ENCODE measurements at places on chromosomes 5 and 9.

DNA sequence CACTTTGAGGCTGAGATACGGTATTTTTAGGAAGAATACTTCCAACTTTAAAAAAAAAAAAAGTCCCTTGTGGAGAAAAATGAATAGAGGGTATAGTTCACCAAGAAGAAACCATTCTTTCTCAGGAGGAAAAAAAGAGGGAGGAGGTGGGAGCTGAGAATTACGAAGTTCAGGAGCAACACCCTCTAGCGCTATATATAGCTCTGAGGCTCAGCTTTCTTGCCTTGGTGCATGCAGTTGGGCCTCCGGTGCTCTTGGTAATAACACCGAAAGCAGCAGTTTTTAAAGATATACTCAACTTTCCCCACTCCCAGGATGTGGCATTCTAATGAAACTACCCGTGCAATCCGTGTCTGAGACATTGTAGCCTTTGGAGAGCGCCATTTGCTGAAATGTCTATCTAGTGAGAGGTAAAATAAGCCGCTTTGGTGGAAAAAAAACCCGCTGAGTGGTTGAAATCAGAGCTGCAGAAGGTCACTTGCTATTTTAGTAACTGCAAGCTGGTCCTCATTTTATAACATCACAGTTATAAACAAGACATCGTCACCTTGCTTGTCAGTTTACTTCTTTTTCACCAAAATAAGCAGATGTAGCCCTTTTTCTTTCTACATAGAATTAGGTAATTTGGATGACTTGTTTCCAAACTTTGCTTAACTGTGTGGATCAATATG, 156.4 kb downstream of the RORB start:
- no peak for DNase-seq

- no peak for DNase-seq
Measured at GRCh38 chr9:95284162-95285080, 33.1 kb downstream of the FANCC start.

DNA sequence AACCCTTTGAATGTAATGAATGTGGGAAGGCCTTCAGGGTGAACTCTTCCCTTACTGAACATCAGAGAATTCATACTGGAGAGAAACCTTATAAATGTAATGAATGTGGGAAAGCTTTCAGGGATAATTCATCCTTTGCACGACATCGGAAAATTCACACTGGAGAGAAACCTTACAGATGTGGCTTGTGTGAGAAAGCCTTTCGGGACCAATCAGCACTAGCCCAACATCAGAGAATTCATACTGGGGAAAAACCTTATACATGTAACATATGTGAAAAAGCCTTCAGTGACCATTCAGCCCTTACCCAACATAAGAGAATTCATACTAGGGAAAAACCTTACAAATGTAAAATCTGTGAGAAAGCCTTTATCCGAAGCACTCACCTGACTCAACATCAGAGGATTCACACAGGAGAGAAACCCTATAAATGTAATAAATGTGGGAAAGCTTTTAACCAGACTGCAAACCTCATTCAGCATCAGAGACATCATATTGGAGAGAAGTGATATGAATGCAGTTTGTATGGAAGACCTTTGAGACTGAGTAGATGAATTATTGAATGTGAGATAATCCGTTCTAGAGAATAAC, 24.6 kb downstream of the ZNF454 start:
- no peak for DNase-seq

- no peak for DNase-seq
Measured at GRCh38 chr5:112338681-112339337, 80.3 kb downstream of the EPB41L4A start.

GRCh38 chr5:88251048-88251711, 17.5 kb downstream of the TMEM161B start:
- DNase-seq: no peak

DNA sequence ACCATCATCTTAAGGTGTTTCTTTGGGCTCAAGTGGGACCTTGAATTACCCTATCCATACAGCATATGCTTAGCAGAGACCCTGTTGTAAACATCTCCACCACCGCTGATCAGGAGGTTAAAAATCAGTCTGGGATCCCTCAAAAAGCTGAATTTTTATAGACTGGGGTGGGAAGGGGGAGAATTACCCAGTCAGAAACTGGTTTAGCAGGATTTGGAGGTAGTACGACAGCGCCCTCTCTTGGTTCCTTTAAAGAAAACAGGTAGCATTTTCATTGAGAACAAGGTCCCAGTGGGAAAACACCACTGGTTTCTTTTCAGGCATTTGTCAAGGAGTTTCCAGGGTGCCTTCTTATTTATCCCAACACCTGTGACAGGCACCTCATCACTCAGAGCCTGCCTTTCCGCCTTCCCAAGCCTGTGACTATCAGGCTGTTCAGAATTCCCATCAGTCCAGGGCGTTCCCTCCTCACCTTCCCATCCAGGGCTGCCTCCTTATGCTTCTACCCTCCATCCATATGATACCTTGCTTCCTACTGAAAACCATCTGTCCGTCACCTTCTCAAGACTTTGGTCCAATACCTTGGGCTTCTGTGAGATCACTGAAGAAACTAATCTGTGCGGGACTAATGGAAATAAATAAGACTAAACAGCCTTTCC, 203.8 kb upstream of the RAI14 start:
- no peak for DNase-seq

- DNase-seq: no peak
Measured at GRCh38 chr9:97705354-97705950, 8.3 kb upstream of the XPA start.

DNA sequence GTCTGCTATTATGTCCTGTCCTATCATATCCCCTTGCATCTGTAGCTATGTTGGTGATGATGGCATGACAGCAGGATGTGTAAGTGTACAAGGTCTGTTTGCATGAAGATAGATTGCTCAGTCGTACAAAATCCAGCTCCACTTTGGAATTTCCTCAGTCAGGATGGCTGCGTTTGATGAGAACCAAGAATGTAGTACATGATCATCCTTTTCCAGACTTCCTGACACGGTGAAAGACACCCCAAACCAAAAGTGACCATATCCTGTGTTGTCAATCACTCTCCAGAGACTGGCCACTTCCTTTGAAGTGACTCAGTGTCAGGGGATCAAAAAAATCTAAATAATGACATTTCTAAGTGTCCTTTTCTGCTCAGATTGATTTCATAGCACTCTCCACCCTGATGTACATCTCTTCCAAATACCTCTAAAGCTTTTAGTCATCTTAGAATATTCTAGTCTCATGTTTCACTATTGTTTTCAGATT, 213.4 kb downstream of the PLK2 start:
- DNase-seq: no peak

DNA sequence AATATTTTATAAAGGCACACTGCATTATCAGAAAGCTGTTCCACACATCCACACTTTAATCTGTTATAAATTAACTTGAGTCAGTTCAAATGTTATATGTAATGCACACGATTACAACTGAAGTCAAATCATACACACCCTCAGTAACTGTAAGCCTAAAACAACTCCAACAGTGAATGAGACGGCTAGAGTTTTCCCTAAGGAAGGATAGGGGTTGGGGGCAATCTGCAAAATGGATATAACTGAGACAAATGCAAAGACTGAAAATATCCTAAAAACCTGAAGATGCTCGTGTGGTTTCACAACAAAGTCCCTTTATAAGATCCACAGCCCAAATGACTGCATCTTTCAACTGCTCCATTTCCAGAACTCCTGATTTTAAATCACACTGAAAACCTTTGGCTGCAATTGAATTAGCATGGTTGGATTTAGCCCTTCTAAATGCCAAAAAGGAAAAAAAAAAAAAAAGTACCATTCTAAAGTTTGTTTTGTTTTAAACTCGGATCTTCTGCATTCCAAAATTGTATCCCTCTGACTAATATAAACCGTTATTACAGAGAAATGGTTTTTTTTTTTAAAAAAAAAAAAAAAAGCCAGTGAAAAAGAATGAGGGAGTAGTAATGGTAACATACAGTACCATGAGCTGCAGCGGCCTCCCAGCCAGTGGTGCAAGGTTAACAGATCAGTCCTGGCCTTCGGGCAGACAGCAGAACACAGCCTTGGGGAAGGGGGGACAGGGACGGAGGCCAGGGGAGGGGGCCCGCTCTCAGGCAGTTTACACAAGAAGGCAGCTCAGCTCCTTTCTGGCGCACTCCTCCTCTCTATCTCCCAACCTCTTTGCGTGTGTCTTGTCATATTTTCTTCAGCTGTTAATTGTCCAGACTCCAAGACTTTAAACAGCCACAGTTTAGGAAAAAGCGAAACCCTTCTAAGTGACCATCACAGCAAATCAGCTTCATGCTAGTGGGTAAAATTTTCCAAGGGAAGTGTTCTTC, 166.1 kb downstream of the BNC2 start:
- no peak for DNase-seq

DNA sequence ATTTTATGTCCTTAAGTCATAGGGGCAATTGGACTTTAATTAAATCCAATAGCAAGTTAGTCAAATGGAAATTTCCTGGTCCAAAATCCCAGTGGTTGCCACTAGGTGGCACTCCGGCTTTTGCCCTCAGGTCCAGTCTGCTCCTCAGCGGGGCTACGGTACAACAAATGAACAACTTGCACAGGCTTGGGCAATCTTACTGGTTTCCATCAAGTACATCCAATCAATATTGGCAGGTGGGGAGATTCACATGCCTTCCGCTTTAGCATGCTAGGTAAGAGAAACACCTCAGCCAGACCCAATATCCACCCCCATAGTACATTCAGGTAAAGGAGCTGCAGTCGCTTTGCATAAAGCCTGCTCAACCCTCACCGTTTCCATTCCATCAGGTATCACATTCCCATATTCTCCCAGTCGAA, 6.3 kb upstream of the MXD3 start:
- DNase-seq: peak; percentile 58

- DNase-seq: no peak
Measured at GRCh38 chr5:117494188-117494587, 919.6 kb upstream of the SEMA6A start.

GRCh38 chr9:116737152-116737546, 50.0 kb downstream of the TRIM32 start:
- DNase-seq: no peak

DNA sequence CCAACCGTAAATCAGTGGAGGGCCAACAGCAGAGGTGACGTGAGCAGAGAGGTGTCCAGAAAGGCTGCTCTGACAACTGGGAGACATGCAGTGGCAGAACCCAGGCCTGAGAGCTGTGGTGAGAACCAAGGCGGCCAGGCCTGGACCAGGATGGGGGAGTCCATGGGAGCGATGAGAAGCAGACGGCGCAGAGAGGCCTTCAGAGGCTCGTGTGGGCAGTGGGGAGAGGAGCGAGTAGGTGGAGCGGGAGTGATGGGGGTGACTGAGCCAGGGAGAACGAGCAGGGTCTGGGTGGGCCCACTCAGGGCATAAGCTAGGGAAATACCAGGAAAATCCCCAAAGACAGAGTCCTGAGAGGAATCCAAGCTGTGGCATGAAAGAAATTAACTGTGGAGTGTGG, 7.9 kb upstream of the IL3 start:
- no peak for DNase-seq

GRCh38 chr5:104128348-104128747, 565.8 kb upstream of the NUDT12 start:
- no peak for DNase-seq

- DNase-seq: no peak
Measured at GRCh38 chr9:110782701-110783100, 114.1 kb downstream of the MUSK start.

GRCh38 chr5:173932695-173933139, 44.6 kb downstream of the CPEB4 start:
- no peak for DNase-seq

GRCh38 chr5:173327084-173327947, 898 bp downstream of the STC2 start:
- no peak for DNase-seq

GRCh38 chr5:14102666-14103065, 40.5 kb upstream of the TRIO start:
- no peak for DNase-seq

GRCh38 chr5:39274398-39275085, 55.2 kb upstream of the FYB1 start:
- DNase-seq: no peak

DNA sequence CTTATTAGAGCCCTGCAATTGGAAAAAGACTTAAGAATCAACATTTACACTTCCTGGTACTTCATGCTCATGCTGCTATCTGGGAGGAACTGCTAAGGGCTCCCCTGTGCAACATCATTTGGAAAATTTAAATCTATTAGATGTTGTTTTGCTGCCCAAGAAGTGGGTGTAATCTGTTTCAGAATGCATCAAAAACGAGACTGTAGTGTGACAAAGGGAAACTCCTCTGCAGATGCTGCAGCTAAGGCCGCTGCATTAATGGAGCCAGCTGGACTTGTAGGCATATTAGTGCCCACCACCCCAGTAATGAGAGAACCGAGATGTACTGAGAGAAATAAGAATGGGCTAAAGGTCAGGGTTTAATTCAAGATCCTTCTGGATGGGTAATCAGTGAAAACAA, 11.1 kb upstream of the PAIP1 start:
- no peak for DNase-seq

DNA sequence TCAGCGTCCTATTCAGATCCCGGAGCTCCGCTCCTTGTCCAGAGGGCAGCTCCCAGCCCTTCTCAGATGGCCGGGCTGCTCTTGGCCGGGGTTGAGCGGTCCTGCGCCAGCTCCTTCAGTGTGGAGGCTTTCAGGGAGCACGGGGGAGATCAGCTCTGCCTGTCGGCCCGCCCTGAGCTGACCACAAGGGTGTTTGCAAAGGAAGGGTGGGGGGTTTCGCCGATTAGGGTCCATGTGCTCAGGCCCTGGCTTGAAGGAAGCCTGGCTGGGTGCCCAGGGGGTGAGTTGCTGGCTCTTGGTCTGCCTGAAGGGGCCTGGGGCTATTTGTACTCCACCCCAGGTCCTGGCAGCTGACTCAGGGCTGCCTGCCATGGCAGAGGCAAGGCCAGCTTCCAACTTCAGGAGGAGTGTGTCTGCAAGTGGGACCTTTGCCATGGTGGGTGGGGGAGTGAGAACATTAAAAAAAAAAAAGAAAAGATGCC, 250.1 kb upstream of the KLF4 start:
- no peak for DNase-seq

- DNase-seq: no peak
Measured at GRCh38 chr5:163682234-163682633, 176.8 kb downstream of the MAT2B start.

DNA sequence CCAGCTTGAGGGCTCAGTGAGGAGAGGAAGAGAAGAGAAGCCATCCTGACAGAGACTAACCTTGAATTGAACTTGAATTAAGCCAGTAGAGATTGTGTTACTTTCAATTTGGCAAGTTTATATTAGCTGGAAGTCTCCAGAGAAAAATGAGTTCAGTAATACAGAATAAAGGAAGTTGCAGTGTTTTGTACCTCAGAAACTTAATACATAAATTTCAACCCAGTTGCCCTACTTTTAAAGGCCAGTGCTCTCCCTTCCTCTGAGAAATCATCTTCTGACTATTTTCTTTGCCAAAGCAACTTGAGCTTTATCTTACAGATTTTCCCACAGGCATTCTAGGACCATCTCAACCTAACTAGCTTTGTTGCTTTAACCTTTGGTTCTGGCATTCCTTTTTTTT, 231.0 kb upstream of the GAS1 start:
- DNase-seq: no peak

GRCh38 chr5:38163636-38164237, 94.6 kb upstream of the EGFLAM start:
- DNase-seq: no peak

DNA sequence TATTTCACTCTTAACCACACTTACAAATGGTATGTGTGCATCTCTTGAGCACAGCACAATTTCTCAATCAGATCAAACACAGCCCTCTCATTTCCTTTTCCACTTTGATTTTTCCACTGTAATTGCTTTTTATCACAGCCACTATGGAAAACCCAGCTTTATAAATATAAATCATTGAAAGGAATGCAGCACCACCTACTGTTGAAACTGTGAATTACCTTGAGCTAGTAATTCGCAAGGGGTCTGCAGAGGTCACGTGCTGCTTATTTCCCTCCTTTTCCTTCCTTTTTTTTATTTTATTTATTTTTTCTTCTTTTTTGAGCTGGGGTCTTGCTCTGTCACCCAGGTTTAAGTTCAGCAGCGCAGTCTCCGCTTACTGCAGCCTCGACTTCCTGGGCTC, 76.9 kb downstream of the CDH6 start:
- DNase-seq: no peak

Measured in CD8-positive, alpha-beta memory T cell (primary cell).